ENCODE measurements at places on chromosomes 11 and 22.

GRCh38 chr11:11971906-11972547 is 36.4 kb downstream of the DKK3 start:
- no peak for DNase-seq

DNA sequence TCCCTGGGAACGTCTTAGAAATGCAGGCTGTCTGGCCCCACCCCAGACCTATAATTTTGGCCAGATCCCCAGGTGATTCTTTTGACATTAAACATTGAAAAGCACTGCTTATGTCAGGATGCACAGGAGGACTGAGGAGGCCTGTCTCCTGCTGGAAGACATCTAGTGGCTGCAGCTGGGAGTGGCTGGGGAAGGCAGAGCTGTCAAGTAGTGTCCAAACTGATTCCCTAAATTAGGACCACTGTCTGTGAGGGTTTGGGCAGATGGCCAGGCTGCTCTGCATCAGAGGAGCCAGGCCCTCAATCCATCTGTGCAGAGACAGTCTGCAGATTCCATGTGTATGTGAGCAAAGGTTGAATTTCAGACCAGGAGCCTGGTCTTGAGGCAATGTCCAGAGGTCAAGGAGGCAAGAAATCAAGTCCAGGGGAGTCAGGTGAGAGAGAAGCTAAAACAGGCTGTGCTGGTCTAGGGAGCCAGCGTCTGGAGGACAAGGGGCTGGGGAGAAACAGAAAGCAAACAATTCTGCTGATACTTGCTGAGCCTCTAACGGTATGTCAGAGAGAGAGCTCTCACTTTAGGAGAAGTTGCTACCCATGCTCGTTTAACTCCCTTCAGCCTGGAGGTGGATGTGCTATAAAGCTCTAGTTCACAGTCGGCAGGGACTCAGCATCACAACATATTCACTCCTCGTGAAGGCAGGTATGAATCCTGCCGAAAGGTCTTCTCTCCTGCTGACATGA is 15.3 kb upstream of the SYTL2 start:
- DNase-seq = no peak

DNA sequence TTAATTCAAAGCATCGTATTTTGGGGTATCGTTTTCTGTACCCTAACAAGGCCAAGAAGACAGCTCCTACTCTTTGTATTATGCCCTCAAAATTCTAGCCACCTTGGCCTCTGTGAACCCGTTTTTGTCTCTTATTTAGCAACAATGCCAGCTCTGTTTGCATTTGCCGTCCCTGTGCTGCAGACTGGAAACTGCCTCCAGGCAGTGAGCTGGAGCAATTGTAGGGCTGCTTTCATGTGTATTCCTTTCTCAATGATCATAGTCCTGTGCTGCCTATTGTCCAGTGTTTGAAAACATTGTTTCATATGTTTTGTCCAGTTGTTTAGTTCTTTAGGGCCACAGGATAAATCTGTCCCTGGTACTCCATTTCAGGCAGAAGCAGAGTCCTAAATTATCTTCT is 19.9 kb upstream of the BACE1-AS start:
- no peak for DNase-seq

DNA sequence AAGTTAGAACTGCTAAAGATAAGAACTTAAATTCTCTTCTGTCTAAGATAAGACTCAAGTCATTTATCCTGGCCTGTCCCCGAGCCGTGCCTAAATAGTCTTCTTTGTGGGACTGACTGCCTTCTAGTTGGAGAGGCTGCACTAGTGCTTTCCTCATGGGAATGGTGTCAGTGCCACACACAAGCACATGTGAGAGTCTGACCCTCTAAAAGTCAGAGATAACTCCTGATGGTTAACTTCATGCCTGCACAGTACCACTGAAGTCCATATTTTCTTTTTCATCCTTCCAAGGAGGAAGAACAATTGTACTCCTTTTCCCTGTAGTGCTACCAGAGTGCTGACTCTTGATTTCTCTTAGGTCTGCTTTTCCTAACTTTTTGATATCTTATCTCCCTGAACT is 309.7 kb downstream of the TMEM135 start:
- DNase-seq = no peak

GRCh38 chr11:43419460-43419859 is 60.7 kb downstream of the TTC17 start:
- no peak for DNase-seq

GRCh38 chr11:79415411-79415810 is 25.4 kb downstream of the TENM4 start:
- DNase-seq = no peak

- peak; percentile 35 for DNase-seq
Observed at GRCh38 chr22:21876486-21877176, 9.2 kb upstream of the MAPK1 start.

DNA sequence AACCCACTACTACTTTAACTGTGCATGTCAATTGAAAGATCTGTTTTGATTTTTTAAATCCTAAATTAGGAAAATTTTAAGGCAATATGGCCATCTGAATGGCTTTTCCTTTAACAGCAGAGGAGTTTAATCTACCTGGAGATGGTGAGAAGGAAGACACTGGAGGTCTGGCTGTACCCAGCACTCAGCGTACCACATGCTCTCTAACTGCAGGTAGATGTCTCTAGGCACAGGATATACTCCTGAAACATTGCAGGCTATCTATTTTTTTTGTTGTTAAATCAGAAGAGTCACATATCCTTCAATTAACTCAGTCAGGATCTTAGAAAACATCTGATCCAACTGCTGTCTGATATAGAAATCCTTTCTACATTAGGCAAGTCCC is 17.3 kb upstream of the CASTOR1 start:
- DNase-seq = no peak

- DNase-seq = no peak
Observed at GRCh38 chr11:64870893-64871466, 7.4 kb downstream of the EHD1 start.

- no peak for DNase-seq
Observed at GRCh38 chr11:4921796-4922195, 2.3 kb downstream of the OR51G1 start.

DNA sequence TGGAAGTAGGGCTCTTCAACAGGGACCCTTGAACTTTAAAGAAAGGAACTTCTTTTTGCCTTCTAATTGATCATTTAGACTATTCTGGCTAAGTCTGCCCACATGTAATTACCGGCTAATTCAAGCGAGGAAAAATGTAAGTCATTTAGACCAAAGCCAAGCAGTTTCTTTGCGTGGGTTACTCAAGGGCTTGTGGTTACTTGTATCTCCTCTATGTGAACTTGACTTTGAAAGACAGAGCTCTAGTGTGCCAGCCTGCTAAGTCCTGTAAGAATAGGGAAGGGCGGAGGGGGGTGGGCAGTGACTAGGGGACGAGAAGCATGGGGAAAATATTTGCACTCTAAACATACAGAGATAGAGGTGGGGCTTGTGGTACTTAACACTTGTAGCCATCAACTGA is 145.2 kb upstream of the TEAD1 start:
- no peak for DNase-seq

GRCh38 chr11:117843666-117844484 is 19.3 kb upstream of the FXYD2 start:
- peak; percentile 75 for DNase-seq

- no peak for DNase-seq
Observed at GRCh38 chr11:12473381-12473780, 96.0 kb downstream of the PARVA start.

DNA sequence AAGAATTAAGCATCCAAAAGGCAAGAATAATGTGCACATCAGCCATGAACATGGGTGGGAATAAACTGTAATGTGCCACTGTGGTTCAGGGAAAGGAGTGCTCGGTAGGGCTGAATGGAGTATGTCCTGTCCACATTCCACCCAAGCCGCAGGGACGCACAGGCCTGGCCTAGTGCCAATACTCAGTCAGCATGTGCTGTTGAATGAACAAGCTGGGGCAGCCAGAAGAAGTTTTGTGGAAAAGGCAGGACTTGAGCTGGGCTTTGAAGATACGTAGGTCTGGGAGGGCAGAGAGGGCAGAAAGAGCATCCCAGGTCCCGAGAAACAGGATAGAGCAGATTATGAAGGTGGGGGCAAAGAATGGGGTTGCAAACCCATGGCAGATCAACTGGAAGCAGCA is 60.0 kb upstream of the PLET1 start:
- DNase-seq = no peak

GRCh38 chr11:71370020-71370747 is 78.0 kb downstream of the DHCR7 start:
- DNase-seq = no peak

DNA sequence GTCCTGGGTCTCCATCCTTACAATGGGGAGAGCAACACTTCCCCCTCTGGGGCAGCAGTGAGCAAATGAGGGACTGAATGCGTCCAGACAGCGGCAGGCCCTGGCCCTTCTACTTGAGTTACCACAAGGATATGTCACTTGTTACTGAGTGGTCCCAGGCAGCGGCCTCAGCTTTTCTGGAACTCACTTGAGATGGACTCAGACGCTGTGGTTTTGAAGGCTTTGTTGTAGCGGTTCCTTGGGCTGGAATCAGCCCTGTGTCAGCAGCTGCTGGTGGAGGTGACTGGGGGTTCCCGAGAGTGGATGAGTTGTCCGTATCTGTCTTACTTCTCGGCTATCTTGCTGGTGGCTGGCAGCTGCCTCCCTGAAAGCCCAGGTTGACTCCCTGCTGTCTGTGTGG is 77.0 kb downstream of the MICAL2 start:
- DNase-seq = peak; percentile 61

GRCh38 chr22:27609451-27609888 is 192.1 kb downstream of the MN1 start:
- DNase-seq = no peak

DNA sequence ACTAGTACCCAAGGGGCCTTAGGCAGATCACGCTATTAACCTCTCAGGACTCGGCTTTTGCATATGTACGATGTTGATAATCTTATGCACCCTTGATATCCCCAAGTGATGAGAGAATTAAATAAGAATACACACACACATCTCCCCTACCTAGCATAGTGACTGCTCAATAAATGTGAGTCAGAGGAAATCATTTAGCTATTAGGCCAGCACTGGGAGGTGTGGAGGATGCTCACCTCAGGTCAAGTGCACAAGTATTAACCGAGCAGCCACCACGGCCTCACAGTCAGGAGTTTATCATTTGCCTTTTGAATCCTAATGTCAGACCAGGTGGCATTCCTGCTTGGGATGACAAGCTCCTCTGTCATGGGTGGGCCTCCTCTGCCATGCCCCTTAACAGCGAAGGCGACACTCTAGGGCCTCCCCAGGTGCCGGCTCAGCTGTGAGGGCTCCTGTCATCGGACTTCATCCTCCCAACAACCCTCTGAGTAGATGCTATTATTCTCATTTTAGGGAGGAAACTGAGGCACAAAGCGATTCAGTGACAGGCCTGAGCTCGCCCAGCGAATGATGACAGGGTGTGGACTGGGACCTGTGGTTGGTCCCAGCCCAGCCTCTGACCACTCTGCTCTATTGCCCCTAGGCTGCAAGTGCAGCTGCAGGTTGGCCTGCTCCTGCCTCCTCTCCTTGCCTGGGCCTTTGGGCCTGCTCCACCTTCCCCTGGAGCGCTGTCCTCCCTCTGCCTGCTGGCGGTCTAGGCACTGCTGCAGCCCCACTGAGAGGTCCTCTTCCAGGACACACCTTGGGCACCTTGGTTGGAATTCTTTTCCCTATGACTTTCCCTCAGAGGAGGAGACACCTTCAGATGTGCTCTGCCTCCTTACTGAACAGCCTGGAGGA is 5.0 kb upstream of the SOX10 start:
- no peak for DNase-seq

DNA sequence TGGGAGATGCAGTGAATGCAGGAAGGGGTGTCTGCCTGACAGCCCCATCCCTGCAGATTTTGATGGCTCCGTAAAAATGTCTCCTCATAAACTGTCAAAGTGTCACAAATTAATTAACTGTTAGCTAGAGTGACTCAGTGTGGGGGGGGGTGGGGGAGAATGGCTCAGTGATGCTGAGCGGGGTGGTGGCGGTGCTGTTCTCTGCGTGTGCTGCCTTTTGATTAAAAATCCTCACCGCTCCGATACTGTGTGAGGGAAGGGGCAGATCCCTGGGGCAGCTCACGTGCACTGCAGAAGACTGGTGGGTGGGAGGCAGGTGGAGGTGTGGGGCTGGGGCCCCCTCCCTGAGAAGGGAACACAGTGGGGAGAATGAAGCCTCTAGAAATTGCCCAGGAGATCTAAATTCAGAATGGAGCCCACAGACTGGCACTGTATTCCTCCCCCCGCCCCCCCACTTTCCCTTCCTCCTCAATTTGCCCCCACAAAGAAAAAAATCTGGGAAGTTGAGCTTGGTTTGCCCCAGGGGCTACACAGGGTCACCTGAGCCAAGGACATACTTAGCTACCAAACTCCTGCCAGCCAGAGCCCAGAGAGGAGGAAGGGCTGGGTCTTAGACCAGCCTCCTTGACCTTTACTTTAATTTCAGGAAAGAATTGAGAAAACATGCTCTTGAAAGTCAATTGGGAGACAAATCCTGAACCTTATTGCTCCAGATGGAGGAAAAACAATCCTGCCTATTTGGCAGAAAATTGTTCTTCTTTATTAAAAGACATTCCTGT is 39.8 kb downstream of the DRD2 start:
- no peak for DNase-seq

GRCh38 chr22:39489094-39490068 is 12.7 kb upstream of the MIEF1 start:
- no peak for DNase-seq

DNA sequence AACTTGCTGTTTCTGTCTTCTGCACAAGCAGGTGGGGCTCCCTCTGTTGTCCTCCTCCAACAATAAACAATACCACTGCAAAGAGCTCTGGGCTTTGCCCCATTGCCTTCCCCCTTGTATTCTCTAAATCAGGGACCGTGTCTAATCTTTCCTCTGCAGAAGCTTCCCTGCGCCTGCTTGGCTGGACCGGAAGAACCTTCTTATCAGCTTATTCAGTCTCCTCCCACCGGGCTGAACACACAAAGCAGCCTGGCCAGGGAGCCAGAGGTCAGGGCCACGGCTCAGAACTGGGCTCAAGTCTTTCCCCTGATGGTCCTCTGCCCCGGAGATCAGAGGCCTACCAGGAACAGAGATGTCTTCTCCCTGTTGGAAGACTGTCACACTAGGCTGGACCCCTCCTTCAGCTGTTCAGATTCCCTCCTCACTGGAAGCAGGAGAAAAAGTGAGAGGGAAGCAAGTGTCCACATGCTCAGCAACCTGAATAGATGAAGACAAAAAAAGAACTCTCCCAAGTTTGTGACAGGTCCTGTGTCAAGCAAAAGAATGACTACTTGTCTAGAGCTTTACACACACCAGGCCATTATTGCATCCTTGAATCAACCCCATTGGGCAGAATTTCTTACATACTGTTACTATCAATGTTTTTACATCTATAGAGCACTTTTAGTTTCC is 63.7 kb downstream of the RAB30 start:
- no peak for DNase-seq

- no peak for DNase-seq
Observed at GRCh38 chr22:22171357-22172218, 73.0 kb upstream of the VPREB1 start.
